ENCODE measurements at places on chromosomes 5 and 9. TPM values are rescaled to one million over a fixed set of nuclear protein-coding genes. Genes with fewer than 3 reads are reported as not detected.
A peak's percentile ranks its signal among the peaks of the same experiment; 100 is the strongest.

The TMEM245 gene
- total RNA-seq = 22.8 TPM

The KLF9 gene
- 87.1 TPM for total RNA-seq

The CTXN3 gene
- total RNA-seq = not detected

DNA sequence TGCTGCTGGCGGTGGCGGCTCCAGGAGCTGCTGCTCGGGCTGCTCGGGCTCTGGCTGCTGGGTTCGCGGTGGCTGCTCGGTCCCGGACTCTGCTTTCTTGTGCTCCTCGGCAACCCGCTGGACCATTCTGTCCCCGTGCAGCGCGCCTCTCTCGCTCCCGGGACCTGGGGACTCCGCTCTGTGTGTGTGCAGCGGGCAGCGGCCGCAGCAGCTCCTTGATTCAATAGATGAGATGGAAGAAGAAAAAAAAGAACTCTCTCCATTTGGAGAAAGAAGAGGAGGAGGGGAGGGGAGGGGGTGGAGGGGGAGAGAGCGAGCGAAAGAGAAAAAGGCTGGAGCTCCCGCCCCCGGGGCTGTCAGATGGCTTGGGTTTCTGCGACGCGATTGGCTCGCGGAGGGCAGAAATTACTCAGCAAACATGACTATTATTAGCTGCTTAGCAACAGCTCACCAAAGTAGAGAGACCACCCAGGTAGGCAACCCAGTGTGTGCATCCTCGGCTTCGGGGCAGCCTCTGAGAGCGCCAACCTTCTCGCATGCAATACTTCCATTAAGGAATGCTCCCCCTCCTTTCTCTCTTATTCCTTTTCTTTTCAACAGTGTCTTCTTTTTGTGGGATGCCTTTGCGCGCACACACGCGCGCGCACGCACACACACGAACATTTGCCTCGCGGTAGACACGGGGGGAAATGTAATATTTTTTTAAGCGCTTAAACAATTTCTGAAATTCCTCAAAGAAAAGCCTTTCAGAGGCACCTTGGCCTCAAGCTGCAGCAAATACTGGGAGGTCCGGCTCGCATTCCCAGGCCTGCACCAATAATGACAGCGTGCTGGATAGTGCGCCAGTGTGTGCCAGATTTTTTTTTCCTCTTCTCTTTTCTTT, 7.6 kb downstream of the PTCH1 start:
- peak; percentile 68 for DNase-seq

GRCh38 chr5:39194466-39195136, 24.8 kb downstream of the FYB1 start:
- DNase-seq = no peak

GRCh38 chr5:42991404-42992087, 48.6 kb downstream of the ANXA2R start:
- no peak for DNase-seq

- DNase-seq = no peak
Observed at GRCh38 chr5:135460246-135461033, 8.3 kb upstream of the TIFAB start.

- no peak for DNase-seq
Observed at GRCh38 chr5:547086-547924, 23.1 kb upstream of the SLC9A3 start.

Data from CD8-positive, alpha-beta T cell (primary cell).